ENCODE measurements at places on chromosomes 2 and 18.

DNA sequence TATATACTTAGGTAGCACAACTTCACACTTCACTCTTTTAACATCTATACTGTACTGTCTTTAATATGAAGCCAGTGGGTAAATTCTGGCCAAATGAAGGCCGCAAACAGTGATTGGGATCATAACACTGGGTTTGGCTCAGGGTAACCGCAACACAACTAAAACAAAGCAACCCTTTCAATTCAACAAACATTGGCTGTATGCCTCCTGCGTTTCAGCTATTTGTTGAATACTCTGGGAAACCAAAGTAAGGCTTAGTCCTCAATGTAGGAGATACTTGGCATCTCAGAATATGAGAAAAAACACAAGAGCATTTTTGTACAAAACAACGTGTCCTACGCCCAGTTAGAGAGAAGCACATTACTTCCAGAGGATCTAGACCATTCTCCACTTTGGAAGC, 693.3 kb upstream of the KLHL29 start:
- DNase-seq, result no peak

DNA sequence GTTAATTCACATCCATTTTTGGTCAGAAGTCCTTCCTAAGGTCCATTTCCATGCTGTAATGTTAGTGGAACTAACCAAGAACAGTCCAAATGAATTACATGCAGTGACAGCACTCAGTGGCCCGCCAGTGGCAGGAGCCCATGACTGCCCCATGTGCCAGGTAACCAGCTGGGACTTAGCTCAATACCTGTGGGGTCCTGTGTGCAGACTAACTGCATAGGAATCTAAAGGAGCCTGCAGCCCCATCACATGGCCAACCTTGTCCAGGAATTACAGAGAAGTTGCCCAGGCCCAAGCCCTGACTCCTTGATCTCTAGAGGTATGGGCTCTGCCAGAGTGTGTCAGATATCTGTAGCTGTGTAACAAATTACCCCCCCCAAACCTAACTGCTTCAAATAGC, 35.4 kb upstream of the GPR17 start:
- no peak for DNase-seq

DNA sequence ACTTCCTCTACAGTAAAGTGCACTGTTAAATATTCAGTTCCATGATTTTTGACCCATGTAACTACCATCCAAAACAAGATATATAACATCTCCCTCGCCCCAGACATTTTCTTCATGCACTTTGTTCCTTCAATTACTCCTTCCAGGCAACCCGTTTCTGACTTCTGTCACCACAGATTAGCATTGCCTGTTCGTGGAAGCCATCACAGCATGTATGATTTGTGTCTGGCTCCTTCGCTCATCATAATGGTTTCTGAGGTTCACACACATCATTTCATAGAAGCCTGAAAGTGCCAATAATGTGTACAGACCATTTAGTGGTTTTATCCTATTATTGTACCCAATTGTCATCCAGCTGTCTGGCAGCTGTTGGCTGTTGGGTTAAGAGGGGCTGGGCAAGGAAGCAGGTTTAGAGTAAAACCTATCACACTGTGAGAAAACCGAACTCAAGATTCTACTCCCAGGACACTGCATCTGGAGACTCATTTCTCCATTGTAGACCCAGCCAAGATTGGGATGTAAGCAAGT, 16.1 kb downstream of the ARHGAP28 start:
- no peak for DNase-seq

GRCh38 chr2:210227290-210228088, 2.2 kb upstream of the ACADL start:
- DNase-seq, result no peak

- DNase-seq, result no peak
These were observed 54.8 kb upstream of the KLHL29 start for GRCh38 chr2:23330214-23330613.

Measured in CD4-positive, alpha-beta T cell treated with Interferon alpha-2 for 1 hour (primary cell).